ENCODE measurements at places on chromosomes 16 and 17.

- no peak for DNase-seq
Observed at GRCh38 chr16:30397776-30398660, 2.8 kb downstream of the ZNF48 start.

GRCh38 chr17:50589095-50589705 is 28.7 kb downstream of the CACNA1G start:
- no peak for DNase-seq

DNA sequence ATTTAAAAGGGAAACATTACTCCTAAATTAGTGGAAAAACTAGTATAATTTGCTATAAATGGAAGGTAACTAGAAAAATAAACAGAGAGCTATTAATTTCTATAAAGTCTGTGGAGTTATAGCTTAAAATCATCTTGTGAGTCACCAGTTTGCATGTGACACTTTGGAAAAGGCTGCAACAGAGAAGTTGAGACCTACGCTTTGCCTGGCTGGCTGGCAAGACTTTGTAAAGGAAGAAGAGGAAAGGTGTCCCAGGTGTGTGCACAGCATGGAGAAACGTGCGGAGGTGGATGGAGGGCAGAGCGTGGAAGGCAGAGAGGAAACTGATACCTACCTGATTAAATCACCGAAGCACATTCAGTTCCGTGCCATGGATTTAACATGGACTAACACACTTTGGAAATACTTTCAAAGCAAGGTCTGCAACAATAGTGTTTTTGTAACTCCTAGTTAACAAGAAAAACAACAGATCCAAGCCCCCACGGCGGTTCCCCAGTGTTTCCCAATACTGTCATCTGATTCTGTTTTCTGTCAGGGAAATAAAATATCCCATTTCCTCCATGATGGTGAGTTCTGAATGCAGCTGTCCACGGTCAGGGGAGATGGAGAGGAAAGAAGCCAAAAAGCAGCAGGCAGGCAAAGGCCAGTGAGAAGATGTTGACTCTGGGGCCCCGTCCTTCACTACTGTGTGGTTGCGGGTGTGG is 134.8 kb downstream of the XYLT1 start:
- no peak for DNase-seq

- no peak for DNase-seq
Observed at GRCh38 chr17:27494192-27495091, 38.2 kb downstream of the KSR1 start.

GRCh38 chr16:2768403-2769089 is 8.5 kb downstream of the ELOB start:
- no peak for DNase-seq

DNA sequence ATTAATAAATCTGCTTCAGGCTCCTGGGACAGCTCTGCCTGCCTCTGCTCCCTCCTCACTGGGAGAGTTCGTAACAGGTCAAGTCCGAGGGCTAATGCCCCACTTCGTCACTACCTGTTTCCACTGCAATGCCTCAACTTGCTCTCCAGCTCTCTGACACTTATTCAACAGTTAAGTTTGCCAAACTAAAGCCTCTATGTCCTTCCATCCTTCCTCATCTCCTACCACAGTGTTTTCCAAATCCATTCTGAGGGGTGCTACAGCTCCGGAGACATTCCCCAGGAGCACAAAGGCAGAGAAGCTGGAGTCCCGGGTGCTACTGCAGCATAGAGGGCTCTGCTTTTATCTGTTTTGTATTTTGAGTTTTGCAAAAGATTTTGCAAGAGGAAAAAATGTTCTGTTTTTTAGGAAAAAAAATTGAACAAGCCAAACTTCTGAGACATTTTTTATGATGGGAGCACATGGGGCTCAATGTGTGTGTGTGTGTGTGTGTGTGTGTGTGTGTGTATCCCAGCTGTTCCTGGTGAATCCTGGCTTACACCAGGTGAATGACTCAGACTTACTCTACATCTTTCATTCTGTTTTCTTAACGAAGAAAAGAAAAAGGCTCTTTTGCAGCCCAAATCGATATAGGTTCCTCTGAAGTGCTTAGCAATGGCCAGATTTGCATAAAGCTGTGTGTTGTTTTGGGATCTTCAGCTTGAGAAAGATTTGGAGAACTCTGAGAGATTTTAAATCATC is 46.1 kb upstream of the MYOCD start:
- DNase-seq = no peak

- no peak for DNase-seq
Observed at GRCh38 chr16:49821614-49822282, 34.2 kb downstream of the ZNF423 start.

DNA sequence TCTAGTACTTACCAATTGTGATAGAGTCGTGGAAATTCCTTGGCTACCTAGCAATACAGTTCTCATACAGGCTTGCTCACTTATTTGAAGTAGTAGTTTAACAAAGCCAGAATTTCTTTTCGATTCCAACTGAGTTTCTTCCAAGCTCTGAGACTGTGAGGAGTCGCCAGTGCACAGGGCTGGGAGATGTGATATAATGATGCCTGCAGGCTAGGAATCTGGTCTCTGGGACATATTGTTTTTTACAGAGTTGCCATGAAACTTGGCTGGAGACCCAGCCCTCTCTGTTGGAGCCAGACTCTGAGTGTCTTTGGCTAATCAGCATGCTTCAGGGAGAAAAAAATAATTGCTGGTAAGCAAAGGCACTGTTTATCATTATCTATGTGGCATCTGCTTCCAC is 698.8 kb upstream of the GOT2 start:
- DNase-seq = no peak

GRCh38 chr17:2178798-2179501 is 124.0 kb downstream of the HIC1 start:
- DNase-seq = no peak

- DNase-seq = no peak
Observed at GRCh38 chr16:55656691-55657092, 904 bp downstream of the SLC6A2 start.

DNA sequence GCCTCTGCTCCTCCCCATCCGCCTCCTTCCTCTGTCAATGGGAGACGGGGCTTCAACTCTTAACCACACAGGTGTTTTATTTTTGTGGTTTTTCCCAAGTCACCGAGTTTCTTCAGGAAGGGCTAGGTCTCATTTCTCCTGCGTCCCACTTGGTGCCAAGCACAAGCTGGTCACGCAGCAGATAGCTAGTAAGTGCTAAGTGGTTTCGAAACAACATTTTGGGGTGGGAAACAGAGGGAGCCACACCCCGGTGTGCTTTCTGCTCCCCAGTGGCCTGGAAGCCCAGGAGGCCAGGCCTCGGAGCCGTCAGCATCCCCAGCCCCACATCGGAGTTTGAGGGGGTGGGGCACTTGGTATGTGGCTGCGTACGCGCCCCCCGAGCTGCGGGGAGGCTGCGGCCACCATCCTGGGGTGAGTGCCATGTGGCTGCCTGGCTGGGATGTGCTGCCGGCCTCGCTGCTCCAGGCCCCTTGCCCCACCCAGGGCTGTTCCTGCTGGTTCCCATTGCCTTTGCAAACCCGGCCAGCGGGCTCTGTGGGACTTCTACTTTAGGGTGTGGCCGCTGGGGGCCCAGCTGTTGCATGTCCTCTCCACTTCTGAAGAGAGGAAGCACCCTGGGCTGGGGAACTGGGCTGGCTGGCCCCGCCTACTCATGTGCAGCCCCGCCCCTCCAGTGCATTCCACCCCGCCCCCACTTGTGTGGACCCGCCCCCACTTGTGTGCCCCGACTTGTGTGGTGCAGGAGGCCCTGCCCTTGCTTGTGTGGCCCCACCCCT is 55.6 kb downstream of the BAIAP2 start:
- peak; percentile 22 for DNase-seq
